ENCODE measurements at places on chromosomes 7 and 10.
A peak's percentile ranks its signal among the peaks of the same experiment; 100 is the strongest.

DNA sequence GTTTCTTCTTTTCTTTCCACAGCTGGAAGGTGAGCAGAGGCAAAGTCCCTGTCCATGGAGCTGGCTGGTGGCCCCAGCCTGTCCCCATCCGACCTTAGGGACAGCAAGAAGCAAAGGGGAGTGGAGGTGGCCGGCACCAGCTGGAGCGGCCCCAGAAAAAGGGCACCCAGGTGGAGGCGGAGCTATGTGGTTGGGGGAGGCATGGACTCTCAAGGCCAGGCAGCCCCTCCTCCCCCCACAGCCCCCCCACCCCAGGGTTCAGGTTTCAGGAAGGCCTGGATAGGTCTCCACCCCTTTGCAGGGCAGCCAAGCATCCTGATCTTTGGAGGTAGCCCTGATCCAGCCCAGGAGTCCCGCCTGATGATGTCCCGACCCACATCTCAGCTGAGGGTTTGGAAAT, at the start of gene SSC4D:
Gene SSC4D, minus strand, starts transcription at position 161 of the 400 bp plus-strand sequence. CDS start 5,258 bp downstream, outside the sequence.
- DNase-seq, result no peak

DNA sequence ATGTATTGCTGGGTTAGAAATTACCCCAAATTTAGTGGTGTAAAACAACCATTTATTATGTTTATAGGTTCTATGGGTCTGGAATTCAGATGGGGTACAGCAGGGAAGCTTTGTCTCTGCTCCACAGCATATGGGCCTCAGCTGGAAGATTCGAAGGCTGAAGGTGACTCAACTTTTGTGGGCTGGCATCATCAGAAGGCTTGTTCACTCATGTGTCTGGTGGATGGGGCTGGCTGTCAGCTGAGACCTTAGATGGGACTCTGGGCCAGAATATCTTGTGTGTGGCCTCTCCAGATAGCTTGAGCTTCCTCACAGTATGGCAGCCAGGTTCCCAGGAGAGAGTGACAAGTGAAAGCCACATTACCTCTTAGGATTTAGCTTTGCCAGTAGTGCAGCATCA, 45.9 kb downstream of the ZNF503 start:
- no peak for DNase-seq

DNA sequence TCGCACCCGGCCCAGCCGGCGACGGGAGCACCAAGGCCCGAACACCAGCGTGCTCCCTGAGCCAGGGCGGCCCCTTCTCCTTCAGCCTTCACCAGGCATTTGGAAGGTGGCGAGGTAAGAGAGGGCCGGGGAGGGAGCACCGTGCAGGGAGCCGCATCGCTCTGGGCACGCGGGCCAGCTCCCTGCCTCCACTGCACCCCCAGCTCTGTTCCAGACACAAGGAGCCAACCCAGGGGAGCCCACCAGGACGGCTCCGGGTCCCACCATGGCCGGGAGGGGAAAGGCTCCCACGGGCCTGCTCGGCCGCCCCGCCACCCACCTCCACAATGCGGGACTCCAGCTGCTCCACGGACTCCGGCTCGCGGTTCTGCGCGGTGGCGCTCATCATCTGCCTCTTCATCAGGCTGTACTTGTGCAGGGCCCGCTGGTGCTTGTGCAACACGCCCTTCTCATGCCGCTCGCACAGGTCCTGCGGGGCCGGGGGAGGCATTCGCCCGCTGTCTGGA, 15.1 kb downstream of the NUDT1 start:
- DNase-seq, result no peak

DNA sequence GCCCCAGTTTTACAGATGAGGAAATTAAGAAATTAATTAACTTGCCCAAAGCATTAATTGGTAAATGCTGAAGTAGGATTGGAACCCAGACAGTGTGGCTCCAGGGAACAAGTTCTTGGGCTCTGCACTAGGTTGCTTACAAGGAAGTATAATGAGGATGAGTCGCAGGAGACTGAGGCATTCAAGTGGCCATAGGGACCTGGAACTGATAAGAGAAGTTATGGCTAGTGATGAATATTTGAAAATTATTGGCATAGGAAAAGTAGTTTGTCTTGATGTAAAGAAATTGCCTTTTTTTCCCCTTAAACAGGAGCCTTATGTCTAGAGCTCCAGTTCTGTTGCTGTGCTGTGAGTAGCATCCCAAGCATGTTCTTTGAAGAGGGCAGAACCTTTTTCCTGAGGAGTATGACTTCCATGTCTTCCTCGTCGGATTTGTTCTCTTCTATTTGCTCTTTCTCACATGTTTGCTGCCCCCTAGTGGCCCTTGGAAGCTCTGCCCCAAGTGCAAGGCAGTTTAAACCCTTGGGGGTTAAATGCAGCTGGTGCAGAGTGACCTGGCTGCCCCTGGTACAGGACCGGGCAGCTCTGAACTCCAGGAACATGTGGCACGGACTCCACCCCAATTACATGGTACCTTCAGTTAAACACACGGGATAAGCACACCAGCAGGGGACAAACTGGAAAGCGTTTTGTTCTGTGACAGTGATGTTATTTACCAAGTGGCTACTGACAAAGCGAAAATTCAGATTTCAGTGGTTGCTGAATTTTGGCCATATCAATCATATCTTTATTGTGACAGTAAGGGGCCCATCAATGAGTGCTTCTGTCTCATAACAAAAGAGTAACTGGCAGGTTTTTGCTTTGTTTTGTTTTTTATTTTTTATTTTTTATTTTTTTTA, 148.8 kb downstream of the HECW1 start:
- DNase-seq, result peak; percentile 76

DNA sequence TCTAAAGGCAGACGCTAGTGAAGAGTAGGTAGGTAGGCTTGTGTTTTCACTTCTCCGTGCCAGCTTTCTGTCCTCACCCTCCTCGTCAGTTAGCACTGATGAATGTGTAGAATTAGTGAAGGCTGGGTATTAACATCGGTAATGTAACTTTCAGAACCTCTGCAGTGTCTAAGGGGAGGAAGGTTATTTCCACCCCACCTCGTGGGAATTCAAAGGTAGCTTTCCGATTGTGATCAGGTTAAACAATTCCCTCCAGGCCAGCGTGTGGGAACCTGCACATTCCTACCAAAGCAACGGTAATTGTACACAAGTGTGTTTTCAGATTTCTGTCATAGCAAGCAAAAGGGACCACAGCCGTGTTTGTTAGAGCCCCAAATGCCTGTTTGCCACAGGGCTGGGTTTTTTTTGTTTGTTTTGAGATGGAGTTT, 405.0 kb upstream of the GALNT17 start:
- no peak for DNase-seq

DNA sequence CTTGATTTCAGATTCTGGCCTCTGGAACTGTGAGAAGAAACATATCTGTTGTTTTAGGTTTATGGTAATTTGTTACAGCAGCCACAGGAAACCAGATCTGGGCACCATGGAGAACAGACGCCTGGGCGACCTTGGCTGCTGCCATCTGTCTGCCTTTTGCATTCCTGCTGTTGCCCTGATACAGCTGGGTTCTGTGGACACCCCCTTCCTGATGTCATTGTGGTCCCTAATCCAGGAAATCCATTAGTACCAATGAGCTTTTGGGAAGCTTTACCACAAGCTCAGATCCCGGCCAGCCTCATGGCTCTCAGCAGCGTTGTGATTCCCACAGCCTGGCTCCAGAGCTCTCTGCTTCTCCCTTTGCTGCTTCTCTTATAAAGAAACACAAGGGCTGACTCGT, 174.2 kb upstream of the NPS start:
- DNase-seq, result no peak

DNA sequence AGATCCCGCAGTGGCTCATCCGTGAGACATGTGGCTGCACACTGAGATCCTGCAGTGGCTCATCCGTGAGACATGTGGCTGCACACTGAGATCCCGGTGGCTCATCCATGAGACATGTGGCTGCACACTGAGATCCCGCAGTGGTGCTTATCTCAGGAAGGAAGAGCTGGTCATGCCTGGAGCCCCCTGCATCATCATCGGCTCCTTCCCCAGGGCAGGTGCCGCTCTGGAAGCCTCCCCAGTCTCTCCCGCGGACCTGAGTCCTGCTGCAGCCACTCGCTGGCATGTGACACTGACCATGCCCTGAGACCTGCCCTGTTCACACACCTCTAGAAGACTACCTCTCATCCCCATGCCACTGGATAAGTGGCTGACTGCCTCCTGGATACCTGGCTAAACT, 181.3 kb downstream of the PTPRN2 start:
- DNase-seq, result no peak

DNA sequence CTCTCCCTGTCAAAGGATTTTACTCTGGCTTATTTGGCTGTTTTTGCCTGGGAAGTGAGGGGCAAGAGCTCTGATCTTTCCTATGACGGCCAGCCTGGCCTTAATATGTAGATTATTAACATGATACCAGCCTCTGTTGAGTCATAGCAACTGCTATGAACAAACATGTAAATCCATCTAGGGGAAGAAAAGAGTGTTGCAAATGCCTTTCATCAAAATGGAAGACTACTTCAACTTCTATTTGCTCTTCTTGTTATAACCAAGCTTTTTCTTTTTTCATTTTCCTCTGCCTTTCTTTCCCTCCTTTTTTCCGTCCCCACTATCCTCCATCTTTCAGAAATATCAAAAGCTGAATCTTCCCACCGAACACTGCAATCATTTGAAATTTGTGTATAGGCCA, 46.6 kb downstream of the BTRC start:
- no peak for DNase-seq

- no peak for DNase-seq
Measured at GRCh38 chr10:101228966-101229265, 347 bp downstream of the LBX1 start.

DNA sequence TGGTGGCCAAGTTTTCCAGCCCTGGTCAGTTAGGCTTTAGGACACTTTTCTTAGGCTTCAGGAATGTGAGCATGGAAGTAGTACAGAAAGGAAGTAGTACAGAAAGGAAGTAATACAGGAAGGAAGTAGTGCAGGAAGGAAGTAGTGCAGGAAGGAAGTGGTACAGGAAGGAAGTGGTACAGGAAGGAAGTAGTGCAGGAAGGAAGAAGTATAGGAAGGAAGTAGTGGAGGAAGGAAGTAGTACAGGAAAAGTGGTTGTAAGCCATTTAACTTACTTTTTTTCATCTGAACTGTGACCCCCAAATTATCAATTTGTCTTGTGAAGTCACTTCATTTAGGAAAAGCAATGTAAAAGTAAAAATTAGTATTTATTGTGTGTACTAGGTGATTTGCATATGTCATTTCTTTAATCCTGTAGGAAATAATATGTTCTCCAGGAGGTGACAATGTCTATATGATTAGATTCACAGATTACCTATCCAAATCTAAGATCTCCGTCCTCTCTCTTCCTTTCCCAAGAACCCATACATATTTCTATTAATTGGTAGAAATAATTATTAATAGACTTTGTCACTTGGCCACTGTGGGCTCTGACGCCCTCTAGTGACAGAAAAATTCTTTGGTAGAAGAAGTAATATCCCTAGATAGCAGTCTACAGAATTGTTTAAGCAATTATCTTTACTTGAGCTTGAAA, 3.9 kb upstream of the FAS start:
- no peak for DNase-seq

GRCh38 chr7:70303780-70304179, 705.5 kb downstream of the AUTS2 start:
- DNase-seq, result no peak

GRCh38 chr7:138459413-138460175, 465 bp upstream of the TRIM24 start:
- DNase-seq, result peak; percentile 98

GRCh38 chr10:128067691-128068397, 58.4 kb downstream of the MKI67 start:
- peak; percentile 7 for DNase-seq

DNA sequence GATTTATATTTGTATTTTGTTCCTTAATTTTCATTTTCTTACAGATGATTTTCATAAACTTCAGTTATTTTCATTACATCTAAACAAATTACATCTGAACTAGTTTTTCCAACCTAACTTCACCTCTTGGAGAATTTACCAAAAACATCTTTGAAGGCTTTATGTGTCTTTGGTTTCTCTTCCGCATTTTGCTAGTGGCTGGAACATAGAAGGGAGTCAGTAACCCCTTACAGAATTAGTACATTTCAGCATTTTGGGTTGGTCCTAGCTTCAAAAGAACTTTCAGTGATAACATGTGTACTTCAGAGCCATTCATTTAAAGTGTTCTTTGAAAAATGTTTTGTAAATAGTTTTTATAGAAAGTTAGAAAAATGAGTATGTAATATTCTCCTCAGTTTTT, 169.8 kb upstream of the MTPN start:
- DNase-seq, result no peak

DNA sequence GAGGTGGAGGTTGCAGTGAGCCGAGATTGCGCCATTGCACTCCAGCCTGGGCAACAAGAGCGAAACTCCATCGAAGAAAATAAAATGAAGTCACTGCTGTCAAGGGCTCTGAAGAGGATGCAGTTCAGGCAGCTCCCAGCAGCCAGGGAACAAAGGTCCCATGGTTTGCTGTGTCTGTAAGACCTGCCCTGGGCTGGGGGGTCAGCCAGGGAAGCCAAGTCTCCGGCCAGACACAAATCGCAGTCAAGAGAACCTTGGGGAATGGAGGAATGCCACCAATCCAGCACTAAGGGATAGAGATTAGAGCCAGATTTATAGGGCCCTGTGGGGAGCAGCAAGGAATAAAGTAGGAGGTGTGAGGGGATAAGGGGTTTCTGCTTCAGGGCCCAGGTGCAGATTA, 28.9 kb upstream of the VSIR start:
- DNase-seq, result no peak

- peak; percentile 77 for DNase-seq
Measured at GRCh38 chr7:55571511-55572377, 558 bp downstream of the VOPP1 start.

DNA sequence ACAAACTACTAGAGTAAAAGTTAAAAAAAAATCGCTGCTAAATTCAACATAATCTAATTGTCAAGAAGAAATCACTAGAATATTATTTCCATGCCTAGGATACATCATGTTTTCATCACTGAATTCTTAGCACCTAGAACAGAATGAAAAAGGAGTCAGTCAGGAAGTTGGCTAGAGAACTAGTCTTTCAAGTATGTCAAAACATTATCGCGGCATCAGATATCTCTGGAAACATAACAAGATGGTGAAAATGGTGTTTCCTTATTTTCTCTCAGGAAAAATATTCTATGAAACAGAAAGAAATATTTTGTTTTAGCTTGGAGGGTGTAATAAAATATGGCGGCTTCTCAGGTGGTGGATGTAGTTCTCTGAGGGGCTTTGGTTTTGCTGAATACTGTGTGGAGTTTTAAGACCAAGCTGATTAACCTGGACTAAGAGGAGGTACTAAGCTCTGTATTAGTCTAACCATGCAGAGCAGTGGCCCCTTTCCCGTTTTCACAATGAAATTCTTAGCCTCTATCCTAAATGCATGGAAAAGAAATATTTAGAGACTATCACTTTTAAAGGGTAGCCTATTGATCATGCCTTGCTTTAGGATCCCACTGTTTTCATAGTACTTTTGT, 205.6 kb downstream of the MDFIC start:
- DNase-seq, result no peak

DNA sequence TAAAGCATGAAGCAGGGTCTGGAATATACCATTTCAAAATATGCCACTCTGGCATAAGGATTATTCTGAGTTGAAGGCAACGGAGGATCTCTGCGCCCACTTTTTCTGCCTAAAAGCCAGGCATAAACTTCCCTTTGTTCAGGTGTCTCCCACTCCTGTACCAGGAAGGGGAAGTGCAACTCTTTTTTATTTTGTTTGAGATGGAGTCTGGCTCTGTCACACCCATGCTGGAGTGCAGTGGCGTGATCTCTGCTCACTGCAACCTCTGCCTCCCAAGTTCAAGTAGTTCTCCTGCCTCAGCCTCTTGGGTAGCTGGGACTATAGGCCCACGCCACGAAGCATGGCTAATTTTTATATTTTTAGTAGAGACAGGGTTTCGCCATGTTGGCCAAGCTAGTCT, 18.2 kb downstream of the SVIL start:
- DNase-seq, result no peak

GRCh38 chr7:150324373-150324961, 1.1 kb upstream of the ACTR3C start:
- no peak for DNase-seq

GRCh38 chr10:18238870-18239485, 98.8 kb downstream of the CACNB2 start:
- DNase-seq, result no peak

Measured in activated CD4-positive, alpha-beta memory T cell treated with anti-CD3 and anti-CD28 coated beads for 36 hours (primary cell).